Suppressor macrophage (primary cell): ENCODE measurements at places on chromosomes 6 and 20.

DNA sequence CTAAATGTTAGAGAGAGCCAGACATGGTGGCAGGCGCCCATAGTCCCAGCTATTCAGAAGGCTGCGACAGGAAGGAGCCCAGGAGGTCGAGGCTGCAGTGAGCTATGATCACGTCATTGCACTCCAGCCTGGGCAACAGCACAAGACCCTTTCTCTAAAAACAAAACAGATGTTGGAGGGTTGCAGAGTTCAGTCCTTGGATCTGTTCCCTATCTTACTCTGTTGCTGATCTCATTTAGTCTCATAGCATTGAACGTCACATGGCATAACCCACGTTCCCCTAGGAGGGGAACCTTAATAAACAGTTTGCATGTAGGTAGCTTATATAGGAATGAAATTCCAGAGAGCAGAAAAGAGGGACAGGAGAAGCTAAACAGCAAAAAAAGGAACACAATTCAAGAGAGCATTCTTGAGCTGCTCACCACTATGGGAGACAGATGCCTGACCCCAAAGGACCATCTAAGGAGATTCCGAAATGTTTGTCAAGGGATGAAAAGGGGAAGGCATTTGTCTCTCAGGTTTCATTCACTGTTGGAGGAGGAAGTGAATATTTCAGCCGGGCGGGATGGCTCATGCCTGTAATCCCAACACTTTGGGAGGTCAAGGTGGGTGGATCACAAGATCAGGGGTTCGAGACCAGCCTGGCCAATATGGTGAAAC lies 54.6 kb upstream of the PIM1 start:
- DNase-seq = peak; percentile 34

DNA sequence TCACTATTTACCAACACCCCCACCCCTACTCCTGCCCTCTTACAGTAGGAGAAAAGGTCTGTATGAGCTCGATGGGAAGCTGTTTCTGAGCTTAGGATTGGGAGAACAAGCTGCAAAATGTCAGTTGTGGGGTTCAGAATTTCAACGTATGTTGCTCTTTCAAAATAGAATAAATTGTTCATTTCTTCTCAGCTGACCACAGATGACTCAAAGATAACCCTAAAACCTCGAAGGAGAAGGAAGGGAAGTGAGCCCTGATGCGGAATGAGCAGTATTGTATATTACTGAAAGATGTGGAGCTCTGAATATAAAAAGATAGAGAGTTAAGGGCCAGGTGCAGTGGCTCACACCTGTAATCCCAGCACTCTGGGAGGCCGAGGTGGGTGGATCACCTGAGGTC lies 35.9 kb upstream of the MYLIP start:
- DNase-seq = peak; percentile 23

DNA sequence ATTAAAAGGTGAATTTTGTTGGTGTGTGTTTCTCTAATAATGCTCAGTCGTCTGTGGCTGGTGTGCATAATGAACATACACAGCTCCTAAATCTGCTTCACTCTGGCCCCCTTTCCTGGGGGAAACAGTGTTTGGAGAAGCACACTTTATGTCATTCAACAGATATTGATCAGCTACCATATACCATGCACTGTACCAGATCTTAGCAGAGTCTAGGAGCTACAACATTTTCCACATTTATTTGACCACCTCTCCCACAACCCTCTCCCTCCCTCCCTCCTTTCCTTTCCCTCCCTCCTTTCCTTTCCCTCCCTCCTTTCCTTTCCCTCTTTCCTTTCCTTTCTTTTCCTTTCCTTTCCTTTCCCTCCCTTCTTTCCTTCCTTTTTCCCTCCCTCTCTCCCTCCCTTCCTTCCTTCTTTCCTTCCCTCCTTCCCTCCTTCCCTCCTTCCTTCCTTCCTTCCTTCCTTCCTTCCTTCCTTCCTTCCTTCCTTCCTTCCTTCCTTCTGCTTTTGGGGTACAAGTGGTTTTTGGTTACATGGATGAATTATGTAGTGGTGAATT lies 85.7 kb downstream of the PLCB4 start:
- no peak for DNase-seq

GRCh38 chr6:106743612-106744011 lies 114.2 kb downstream of the QRSL1 start:
- no peak for DNase-seq

- DNase-seq = no peak
Measured at GRCh38 chr6:90347411-90347851, 50.8 kb upstream of the BACH2 start.

GRCh38 chr6:68237205-68237604 lies 397.9 kb upstream of the ADGRB3 start:
- no peak for DNase-seq
